ENCODE measurements at places on chromosomes 5 and 9. TPM values are rescaled to one million over a fixed set of nuclear protein-coding genes. Genes with fewer than 3 reads are reported as not detected.

CDKN2AIPNL gene
- 43.8 TPM for total RNA-seq

CCDC187 gene
- total RNA-seq = not detected

SPZ1 gene
- total RNA-seq = not detected

C8G gene
- 1.6 TPM for total RNA-seq

TLR4 gene
- 0.09 TPM for total RNA-seq

ORM2 gene
- total RNA-seq = not detected

IFNK gene
- total RNA-seq = not detected

GABRA6 gene
- not detected for total RNA-seq

SLC31A2 gene
- 7.6 TPM for total RNA-seq

ABLIM3 gene
- 11.1 TPM for total RNA-seq

NOXA1 gene
- total RNA-seq = 1.9 TPM

NR2F1-AS1 gene
- 4.3 TPM for total RNA-seq

SLC25A2 gene
- total RNA-seq = not detected

DND1 gene
- total RNA-seq = 0.64 TPM

MAP1B gene
- total RNA-seq = 28.3 TPM

LECT2 gene
- not detected for total RNA-seq

SHOC1 gene
- total RNA-seq = not detected

PCDHGB6 gene
- total RNA-seq = 0.07 TPM

SPAG8 gene
- total RNA-seq = 0.76 TPM

MARCOL gene
- total RNA-seq = not detected

NR5A1 gene
- total RNA-seq = 0.09 TPM

SIGMAR1 gene
- 185 TPM for total RNA-seq

MAMDC2 gene
- total RNA-seq = 0.23 TPM

ARL14EPL gene
- total RNA-seq = 0.35 TPM

SLC36A2 gene
- not detected for total RNA-seq

RABL6 gene
- 77.6 TPM for total RNA-seq

ANKRD18B gene
- total RNA-seq = 4.3 TPM

ANKDD1B gene
- total RNA-seq = not detected

FAM13B gene
- 12.2 TPM for total RNA-seq

SIL1 gene
- total RNA-seq = 25.0 TPM

PRR7 gene
- total RNA-seq = 30.9 TPM

N4BP3 gene
- 0.67 TPM for total RNA-seq

CDKN2A gene
- not detected for total RNA-seq

IFNA13 gene
- total RNA-seq = not detected

FER gene
- total RNA-seq = 5.9 TPM

GLRA1 gene
- total RNA-seq = not detected

ZNF169 gene
- total RNA-seq = 1.6 TPM

MVB12B gene
- total RNA-seq = 5.8 TPM

PCDHB2 gene
- total RNA-seq = 4.1 TPM

POU5F2 gene
- total RNA-seq = not detected

PCDHB14 gene
- total RNA-seq = 0.07 TPM

CEP72 gene
- 10.8 TPM for total RNA-seq

PCDHB1 gene
- not detected for total RNA-seq

CARTPT gene
- total RNA-seq = not detected

DOLPP1 gene
- total RNA-seq = 16.6 TPM

GPR21 gene
- total RNA-seq = not detected
